ENCODE measurements at places on chromosomes 2 and 18.
A peak's percentile ranks its signal among the peaks of the same experiment; 100 is the strongest.

- DNase-seq, result no peak
These were observed 48.1 kb downstream of the TSN start for GRCh38 chr2:121803503-121803902.

- DNase-seq, result peak; percentile 41
These were observed 90.4 kb upstream of the SLC35G4 start for GRCh38 chr18:11518788-11519685.

- DNase-seq, result no peak
These were observed 47.9 kb upstream of the AKAIN1 start for GRCh38 chr18:5244941-5245340.

DNA sequence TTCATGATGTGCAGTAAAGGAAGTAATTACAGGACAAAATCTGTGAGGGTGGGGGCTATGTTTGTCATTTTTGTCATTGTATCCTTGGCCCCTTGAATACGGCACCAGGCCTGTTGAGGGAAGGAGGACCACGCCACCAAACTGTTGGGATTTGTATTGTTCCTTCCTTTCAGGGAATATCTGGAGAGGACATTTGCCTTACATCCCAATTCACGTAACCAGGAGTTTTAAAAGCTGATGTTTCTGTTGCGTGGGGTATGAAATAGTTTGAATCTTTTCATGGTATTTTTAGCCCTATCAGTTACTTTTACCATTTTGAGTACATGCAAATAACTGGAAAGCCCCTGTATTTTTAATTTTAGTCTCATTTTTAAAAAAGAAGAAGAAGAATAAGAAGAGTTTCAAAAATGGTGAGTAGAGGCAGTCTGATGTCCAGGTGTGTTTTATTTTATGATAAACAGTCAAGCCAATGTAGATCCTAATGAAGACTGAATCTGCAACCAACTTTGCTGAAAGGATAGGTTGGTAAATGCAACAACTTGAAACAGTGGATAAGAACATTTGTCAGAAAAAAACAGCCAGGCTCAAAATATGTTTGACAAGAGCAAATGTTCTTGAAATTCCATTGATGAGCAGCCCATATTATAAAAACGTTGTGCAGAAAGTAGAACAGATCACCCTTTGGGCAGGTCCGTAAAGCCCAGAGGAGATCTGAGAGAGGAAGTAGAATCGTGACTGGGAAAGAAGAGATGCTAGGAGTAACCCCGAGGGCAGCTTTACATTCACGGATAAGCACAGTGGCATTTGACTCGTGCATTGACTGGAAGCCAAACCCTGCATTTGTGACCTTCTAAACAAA, 54.5 kb downstream of the RASGRP3 start:
- no peak for DNase-seq

- peak; percentile 40 for DNase-seq
These were observed 172.9 kb upstream of the SETBP1 start for GRCh38 chr18:44507729-44508325.

DNA sequence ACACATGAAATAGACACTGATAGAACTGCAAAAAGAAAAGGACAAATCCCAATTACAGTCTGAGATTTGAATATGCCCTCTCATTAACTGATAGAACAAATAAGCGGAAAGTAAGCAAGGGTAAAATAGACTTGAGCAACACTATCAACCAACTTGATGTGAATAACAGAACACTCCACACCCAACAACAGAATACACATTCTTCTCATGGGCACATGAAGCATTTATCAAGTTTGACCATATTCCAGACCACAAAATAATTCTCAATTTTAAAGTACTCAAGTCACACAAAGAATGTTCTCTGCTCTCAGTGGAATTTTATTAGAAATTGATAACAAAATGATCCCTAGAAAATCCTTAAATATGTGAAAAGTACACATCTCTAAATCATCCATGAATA, 19.0 kb downstream of the ETAA1 start:
- no peak for DNase-seq

- DNase-seq, result no peak
These were observed 7.7 kb downstream of the DNMT3A start for GRCh38 chr2:25333981-25334380.

- no peak for DNase-seq
These were observed 36.8 kb upstream of the PLEKHM3 start for GRCh38 chr2:208062113-208062512.

DNA sequence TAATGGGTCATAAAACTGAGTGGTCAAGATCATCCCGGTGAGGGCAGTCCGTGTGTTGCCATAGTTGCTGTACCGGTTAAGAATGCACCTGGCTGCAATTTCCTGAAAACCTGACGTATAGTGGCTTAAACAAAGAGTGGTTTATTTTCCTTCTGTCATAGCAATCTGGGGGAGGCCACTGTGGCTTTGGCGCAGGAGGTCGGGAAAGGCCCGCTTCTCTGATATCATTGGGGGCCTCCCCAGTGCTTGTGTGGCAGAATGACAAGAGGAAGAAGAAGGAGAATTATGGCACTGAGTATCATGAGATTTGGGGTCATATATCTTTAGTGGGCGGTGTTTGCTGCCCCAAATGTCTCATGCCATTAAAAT, 4.4 kb downstream of the C2orf92 start:
- DNase-seq, result no peak

DNA sequence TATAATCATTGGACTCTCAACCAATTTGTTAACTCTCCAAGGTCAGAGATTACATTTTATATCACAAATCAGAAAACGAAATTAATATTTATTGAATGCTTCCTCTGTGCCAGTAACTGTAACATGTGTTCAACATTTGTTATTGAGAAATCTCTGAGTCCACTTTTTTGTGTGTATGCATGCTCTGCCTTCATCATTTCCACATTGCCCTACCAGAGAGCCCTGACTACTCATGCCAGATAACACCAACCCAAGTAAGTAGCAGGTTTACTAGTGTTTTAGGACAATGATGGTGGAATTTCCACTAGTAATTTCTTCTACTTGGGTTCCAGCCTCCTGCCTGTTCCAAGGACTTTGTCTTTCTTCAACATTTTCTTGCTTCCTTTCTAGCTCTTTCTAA, 14.2 kb upstream of the FAP start:
- DNase-seq, result no peak

GRCh38 chr2:9333591-9334171, 89.6 kb downstream of the ITGB1BP1 start:
- peak; percentile 49 for DNase-seq

DNA sequence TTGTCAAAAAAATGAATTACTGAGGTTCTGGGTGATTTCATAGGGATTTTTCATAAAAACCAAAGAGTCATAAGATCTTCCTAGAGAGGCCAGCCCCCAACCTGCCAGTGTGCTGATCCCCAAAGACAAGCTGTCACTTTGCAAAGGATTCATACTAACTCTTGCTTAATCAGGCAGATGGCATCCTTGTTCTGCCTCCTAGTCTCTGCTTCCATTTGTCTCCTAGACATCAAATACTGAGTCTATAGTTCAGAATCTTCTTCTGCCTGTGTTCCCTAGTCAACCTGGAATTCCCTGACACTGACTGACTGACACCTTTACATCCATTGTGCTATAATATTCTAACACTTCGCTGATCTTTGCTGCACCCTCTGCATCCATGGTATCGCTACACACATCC, 84.9 kb downstream of the SLC8A1 start:
- DNase-seq, result no peak

DNA sequence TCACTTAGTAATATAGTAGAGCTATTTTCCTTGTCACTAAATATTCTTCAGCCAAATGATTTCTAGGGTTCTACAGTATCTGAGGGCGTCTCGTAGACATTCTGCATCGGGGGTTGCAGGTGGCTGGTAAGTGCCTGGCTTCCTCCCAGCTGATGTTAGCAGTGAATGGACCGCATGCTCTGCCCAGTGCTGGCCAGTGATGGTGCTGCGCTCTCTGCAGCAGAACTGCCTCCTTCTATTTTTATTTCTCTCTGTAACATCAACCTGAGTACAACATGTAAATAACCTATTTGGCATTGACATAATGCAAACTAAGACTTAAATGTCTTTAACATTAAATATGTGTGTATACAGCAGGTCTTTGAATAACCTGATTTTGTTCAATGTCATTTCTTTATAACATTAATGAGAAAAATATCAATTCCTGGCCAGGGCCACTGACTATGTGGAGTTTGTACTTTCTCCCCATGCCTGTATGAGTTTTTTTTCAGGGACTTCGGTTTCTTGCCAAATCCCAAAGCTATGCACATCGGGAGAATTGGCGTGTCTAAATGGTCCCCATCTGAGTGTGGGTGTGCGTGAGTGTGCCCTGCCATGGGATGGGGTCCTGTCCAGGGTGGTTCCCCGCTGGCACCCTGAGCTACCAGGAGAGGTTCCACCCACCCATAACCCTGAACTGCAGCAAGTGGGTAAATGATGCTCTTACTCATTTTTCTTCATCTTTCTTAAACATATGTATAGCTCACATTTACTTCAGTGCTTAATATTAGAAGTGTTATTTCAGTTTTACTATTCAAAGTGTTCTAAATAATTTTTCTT, 278.2 kb upstream of the EPAS1 start:
- no peak for DNase-seq

GRCh38 chr2:239802185-239802649, 222.9 kb downstream of the NDUFA10 start:
- no peak for DNase-seq

DNA sequence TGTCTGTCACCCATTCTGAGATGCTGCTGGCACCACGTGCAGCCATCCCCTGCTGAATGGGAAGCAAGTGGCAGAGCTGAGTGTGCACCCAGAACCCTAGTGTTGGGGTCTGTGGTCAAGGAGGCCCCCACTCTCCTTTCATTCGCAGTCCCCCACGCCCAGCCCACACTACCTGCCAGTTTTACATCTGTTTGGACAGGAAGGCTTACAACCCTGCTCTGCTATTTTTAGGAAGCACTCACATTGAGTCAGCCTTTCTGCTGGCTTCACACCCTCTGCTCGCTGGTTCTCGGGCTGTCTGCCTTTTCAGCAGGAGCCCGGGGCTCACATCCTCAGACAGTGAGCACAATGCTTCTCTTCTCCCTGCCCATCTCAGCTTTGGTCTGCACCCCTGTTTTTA, 10.7 kb upstream of the ADCY3 start:
- DNase-seq, result no peak

- DNase-seq, result no peak
These were observed 30.7 kb downstream of the CAMKMT start for GRCh38 chr2:44392338-44392943.

DNA sequence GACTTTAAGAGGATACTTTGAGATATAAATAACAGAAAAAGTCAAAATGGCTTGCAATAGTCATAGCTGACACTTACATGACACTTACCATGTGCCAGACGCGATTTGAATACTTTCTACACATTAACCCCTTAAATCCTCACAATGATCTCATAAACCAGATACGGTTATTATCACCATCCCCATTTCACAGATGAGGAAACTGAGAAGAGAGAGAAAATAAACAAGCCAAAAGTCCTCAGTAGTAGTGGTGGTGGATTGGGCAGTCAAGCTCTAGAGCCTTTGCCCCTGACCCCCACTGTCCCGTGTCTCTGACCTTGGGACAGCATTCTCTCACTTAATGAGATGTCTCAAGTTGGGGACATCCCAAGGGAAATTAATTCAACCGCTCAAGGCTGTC, 105.2 kb upstream of the TAF1B start:
- no peak for DNase-seq

DNA sequence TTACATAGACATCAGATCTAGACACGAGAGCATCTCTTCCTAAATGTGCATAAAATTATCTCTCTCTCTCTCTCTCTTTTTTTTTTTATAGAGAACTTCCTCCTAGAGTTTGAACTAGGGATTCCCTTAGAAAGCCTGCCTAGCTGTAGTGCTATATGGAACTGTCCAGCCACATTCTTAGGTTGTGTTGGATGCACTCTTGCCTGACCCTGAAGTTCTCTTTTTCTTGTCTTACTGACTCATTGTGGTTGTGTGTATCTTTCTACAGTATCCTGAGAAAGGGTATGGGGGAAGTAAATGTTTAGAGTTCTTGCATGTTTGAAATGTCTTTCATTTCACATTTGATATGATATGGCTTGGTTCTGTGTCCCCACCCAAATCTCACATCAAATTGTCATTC, 368.2 kb downstream of the CDH2 start:
- no peak for DNase-seq

DNA sequence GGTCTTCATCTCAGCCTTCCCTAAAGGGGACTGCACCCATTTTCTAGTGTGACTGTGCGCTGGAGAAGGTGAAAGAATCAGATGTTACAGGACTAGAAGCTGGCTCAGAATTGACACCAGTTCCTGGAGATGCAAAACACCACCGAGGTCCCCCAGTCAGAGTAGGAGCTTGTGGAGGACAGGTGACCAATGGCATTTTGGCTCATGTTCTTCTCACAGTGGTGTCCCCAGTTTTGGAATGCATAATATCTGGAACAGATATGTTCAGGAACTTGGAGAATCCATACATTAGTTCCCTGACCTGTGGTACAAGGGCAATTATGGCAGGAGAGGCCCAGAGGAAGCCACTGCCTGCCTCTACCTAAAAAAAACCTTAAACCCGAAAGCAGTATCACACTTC, 66.3 kb downstream of the PSMG2 start:
- DNase-seq, result no peak

GRCh38 chr2:95261602-95262001, 12.6 kb upstream of the PROM2 start:
- DNase-seq, result no peak

GRCh38 chr2:134212746-134213145, 41.1 kb upstream of the MGAT5 start:
- DNase-seq, result no peak

DNA sequence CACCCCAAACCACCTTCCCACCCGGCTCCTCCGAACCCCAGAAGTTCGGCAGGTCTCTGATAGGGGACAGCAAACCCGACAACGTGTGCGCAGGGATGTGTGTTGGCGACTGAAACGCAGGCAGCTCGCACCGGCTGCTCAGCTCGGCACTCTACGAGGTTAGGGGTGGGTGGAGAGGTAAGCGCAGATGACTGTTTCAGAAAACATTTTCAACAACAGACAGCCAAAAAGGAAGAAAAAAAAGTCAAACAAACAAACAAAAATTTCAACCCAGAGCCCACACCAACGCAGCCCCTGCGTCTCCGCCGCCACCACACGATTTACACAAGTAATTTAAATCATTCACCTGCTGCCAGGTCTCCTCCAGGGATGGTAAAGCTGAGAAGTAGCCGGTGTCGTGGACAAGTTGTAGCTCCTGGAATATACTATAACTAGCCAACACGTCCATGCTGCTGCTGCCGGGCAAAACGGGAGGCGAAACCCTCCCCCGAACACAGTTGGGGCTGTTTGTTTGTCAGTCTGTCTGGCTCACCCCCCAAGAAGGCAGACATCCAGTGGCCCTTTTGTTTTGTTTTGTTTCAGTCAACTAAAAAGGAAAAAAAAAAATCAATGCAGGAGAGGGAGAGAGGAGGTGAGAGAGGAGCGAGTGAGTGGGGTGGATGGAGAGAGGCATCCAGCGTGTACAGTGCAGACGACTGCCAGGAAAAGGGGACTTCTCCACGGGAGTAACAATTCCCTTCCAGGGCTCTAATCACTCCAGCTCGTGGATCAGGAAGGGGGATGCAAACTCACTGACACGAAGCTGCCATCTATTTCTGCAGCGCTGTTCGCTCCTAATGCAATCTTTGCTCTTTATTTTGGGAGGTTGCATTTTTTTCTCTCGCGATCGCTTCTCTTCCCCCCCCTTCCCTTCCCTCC, at the start of gene KLF7:
TSS of gene KLF7 (minus strand) at position 828 of the 918 bp plus-strand sequence. CDS start at position 448, 380 bp downstream.
- DNase-seq, result peak; percentile 67

All from left ventricle myocardium superior (tissue), 1 donor.